Esophagus muscularis mucosa (tissue), 4 donors: ENCODE measurements at places on chromosomes 11 and 22. TPM values are rescaled to one million over a fixed set of nuclear protein-coding genes. Genes with fewer than 3 reads are reported as not detected.
A peak's percentile ranks its signal among the peaks of the same experiment; 100 is the strongest.

DNA sequence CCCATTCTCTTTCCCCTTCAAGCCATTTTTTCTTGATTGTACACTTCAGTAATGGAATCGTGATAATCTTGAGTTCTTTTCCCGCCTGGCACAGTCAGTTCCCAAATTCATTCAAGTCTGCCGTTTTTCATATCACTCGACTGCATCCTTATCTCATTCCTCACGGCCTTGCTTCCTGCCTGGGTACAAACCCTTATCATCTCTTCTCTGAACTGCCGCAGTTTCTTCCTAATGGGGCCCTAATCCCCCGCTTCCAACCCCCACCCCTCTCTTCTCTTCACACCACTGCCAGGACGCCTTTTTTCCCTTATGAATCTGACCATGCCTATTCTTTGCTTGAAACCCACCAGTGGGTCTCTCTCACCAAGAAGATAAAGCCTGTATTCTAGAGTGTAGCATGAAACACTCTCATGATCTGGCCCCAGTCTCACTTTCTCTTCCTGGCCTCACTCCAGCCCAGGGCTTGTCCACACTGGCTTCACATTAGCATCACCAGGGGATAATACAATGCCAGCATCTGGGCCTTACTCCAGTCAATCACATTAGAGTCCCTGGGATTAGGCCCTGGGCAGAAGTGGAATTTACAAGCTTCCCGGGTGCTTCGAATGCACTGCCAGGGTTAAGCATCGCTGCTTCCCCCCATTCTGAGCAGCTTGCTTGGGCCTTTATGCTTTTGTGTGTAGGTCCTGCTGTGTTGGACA lies 102.1 kb downstream of the FBXO7 start:
- DNase-seq, result no peak

- DNase-seq, result no peak
Observed at GRCh38 chr11:68523743-68524142, 63.2 kb downstream of the PPP6R3 start.

FOLR3 gene
- total RNA-seq, result 0.50 TPM

THAP12 gene
- total RNA-seq, result 27.0 TPM

- DNase-seq, result no peak
Observed at GRCh38 chr22:45923212-45923611, 53.8 kb downstream of the WNT7B start.

DNA sequence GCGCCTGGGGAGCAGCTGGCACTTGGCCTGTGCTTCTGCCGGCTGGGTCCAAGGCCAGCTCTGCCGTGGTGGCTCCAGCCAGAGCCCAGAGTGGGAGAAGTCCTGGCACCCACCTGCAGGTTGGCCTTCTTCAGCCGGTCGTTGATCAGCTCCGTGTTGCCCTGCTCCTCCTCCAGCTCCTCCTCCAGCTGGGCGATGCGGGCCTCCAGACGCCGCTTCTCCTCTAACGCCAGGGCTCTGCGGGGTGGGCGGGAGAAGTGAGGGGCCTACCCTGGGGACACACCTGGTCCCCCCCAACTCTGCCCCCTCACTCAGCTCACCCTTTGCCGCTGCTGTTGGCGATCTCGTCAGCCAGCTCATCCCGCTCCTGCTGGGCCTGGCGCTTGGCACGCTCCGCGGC lies 32.6 kb downstream of the APOL1 start:
- no peak for DNase-seq

OR10D3 gene
- not detected for total RNA-seq

DNA sequence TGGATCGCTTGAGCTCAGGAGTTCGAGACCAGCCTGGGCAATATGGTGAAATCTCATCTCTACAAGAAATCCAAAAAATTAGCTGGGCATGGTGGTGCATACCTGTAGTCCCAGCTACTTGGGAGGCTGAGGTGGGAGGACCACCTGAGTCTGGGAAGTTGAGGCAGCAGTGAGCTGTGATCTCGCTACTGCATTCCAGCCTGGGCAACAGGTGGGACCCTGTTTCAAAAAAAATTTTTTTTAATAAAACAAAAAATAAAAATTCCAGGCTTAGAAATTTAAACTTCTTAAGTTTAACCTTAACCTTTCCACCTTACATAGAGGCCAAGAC lies 21.2 kb downstream of the CLMP start:
- DNase-seq, result no peak

DNA sequence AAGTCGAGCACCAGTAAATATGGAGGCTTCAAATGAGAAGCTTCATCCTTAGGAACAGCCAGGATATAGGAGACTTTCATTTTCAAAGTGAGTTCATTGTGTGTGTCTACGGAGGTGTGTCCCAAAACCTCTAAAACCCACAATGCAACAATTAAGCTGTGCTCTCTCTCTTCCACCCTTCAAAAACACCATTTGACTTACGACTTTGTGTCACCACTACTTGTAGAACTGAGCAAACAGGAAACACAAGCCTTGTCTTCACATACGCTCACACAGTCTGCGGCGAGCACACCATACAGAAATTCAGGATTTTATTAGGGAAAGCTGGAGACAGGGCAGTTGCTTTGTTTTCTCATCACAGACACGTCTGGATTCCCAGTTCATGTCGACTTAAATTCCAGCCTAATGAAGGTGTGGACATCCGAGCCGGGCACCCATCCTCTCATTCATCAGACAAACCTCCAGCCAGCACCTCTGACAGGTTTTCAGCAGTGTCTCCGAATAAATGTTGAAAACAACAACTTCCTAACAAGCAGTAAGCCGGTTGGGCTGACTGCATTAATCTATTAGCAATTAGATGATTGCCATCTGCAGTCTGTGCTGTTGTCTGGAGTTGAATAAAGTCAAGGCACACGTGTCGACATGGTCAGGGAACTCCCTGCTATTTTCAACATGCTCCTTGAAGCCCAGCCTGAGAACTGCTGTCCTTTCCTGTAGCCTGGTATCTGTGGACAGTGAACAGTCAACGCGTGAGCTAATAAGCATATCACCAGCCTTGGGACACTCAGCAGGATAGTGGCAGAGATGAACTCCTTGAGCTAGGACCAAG lies 1411.1 kb downstream of the BRD1 start:
- no peak for DNase-seq

DNA sequence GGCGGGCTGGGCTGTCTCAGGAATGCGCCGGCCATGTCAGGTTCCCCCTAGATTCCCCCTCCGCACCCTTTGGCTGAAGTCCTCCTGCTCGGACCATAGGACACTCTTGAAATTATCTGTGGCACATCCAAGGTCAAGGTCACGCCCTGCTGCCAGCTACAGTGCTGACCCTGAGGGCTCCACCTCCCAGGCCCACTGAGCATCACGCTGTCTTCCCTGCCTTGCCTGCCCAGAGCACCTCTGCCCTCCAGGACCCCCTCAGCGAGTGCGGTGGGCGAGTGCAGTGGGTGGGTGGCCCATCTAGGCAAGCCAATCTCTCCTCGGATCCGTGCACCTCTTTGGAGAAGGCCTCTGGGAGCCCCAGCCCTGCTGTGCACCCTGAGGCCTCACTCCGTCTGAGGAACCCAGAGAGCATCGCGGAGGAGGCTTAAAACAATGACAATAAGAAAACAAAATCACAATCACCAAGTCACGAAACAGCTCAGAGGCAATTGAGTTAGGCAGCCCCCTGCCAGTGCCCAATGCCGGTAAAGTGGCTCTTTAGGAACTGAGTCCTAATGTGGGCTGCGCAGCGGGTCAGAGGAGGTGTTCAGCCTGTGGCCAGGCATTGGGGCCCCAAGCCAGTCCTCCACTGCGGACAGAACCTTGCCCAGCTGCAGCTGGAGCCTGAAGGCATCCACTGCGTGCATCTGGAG lies 26.5 kb upstream of the CCDC188 start:
- DNase-seq, result no peak

DNA sequence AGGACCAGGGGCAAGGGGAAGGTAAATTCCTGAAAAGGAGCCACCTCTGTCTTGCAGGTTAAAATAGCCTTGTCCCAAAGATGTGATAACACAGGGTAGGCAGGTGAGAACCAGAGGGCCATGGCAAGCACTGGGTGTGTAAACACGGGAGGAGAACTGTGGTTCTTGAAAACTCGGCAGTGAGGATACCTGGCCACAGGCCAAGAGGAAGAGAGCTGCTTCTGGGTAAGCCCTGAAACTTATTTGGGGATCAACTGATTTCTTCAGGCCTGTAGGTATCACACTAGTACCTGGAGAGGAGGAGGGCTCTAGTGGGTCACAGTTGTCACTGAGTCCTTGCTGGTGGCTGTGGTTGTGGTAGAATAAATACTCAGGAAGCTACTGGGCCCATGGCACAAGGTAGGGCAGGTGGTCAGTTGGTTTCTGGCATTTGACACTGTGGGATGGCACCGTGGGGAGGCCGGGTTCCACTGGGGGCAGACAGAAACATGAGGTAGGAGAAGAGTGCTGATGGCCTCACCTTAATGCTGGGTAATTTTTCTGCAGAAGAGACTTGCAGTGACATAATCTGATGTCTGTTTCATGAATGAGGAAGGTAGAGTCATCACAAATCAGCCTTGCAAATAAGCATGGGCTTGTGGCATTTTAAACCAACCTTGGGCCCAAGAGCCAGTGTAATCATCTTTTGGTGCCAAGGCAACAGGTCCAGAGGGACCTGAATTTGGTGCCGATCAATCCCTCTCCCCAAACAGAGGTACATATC lies 22.0 kb downstream of the AMPD3 start:
- DNase-seq, result no peak

- DNase-seq, result no peak
Observed at GRCh38 chr22:33875316-33875715, 45.0 kb downstream of the LARGE1 start.

DNA sequence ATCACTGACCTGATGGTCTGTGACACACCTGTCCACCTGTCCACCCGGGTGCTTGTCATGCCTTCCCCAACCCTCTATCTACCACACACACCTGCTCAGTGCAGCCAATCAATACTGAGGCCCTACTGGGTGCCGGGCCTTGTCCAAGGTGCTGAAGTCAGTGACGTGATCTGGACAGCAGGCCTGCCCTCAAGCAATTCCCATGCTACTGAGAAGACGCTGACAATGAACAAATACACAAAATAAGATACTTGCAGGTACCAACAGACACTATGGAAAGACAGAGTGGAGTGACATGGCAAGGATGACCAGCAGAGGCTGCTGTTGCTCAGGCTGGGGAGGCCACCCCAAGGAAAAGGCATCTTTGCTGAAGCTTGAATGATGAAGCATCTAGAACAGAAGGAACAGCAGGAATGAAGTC lies 21.2 kb downstream of the PLAAT3 start:
- peak; percentile 45 for DNase-seq

DNA sequence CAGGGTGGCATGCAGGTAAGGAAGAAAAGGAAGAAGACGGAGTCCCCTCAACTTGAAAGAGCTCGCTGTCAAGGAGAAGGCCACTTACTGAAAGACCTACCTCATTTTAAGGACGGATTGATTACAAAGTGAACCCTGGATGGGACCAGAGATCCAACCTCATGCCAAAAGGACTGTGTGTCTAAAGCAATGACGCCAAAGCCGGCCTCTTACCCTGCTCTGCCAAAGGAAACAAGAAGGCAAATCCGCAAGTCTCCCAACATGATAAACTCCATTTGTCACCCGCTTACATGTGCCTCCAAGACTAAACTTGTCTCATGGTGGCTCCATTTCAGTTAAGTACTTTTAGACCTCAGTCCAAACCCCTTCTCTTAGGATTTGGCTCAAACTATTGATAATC lies 148.7 kb upstream of the MTMR2 start:
- DNase-seq, result no peak

NRXN2 gene
- total RNA-seq, result 4.6 TPM

GRCh38 chr11:35418282-35419183 lies 825 bp downstream of the SLC1A2 start:
- DNase-seq, result no peak

DNA sequence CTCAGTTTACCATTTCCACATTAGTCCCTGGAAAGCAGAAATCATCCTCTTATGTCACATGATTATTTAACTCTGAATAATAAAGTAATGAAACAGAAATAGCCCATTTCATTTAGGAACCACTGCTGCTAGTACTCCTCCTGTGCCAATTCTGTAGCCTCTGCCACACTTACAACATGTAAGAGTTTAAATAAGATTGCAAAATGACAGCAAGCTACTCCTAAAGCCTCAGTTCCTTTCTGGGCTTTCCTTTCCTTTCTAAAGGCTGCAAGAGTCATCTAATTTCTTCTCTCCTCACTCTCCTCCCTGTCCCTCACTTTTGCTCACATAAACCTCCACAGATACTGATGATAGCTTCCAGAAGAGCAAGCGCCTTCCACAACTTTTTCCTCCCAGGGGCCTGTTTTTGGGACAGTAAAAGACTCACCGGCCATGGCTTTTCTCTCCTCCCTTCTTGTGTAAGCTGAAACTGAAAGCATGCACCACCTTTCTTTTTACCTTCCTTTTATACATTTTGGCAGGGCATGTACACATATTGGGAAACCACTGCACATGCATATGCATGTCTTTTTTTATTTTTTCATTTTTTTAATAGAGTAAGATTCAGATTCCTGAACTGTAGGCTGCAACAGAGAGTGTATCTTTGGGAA lies 38.5 kb downstream of the CARD18 start:
- DNase-seq, result no peak

DNA sequence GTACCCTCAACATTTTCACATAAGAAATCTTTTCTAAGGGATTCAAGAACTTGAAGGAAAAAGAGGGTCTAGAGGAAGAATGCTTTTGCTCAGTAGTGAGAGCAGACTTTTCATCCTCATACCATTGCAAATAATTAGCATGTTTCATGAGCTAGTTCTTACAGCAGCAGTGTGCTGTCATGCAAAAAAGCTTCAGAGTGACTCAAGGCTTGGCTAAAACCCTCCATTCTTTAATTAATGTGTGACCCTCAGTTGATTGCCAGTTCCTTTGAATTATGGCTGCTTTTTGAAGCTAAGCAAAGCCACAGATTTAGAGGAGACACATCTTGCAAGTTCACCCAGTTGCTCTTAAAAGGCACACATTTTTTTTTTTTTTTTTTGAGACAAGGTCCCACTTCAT lies 36.6 kb upstream of the PCF11 start:
- no peak for DNase-seq

TMEM191C gene
- total RNA-seq, result 3.8 TPM

PHF21B gene
- total RNA-seq, result 9.4 TPM

C1QTNF6 gene
- total RNA-seq, result 2.9 TPM

- DNase-seq, result peak; percentile 77
Observed at GRCh38 chr11:132784441-132784840, 747.9 kb downstream of the OPCML start.

DNA sequence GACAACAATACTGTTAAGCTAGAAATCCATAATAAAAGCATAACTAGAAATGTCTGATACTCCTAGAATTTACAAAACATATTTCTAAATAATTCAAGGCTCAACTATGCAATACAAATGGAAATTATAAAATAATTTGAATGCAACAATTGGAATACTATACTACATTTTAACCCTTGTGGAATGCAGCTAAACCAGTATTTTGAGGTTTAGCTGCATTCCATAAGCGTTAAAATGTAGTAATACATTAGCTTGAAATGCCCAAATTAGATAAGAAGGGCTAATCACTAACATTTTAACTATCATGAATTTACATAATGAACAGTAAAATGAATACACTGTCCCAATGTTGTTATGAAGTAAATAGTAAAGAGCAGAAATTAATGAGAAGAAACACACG lies 617.2 kb upstream of the CHORDC1 start:
- no peak for DNase-seq

GRCh38 chr11:16034074-16034473 lies 322.3 kb downstream of the SOX6 start:
- DNase-seq, result no peak

GRCh38 chr11:62647609-62648005 lies 1.2 kb upstream of the GANAB start:
- no peak for DNase-seq
